ENCODE measurements at places on chromosomes 6 and 20.

DNA sequence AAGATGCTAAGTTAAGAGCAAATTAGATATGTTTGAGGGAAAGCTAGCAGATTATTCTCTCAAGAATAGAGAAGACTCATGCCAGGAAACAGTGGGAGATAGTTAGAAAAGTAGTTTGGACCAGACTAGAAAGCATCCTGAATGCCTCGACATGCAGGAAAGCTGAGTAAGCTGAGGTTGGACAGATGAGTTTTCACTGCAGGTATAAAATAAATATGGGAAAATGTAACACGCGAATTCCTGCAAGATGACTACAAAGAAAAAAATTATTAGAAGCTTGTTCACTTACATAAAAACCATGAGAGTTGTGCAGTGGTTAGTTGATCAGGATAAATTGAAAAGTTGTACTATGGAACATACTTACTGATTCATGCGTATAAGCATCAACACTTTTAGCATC lies 484.2 kb upstream of the MANEA start:
- DNase-seq: no peak

- DNase-seq: no peak
These were observed 155.1 kb upstream of the MLIP start for GRCh38 chr6:53956068-53956711.

DNA sequence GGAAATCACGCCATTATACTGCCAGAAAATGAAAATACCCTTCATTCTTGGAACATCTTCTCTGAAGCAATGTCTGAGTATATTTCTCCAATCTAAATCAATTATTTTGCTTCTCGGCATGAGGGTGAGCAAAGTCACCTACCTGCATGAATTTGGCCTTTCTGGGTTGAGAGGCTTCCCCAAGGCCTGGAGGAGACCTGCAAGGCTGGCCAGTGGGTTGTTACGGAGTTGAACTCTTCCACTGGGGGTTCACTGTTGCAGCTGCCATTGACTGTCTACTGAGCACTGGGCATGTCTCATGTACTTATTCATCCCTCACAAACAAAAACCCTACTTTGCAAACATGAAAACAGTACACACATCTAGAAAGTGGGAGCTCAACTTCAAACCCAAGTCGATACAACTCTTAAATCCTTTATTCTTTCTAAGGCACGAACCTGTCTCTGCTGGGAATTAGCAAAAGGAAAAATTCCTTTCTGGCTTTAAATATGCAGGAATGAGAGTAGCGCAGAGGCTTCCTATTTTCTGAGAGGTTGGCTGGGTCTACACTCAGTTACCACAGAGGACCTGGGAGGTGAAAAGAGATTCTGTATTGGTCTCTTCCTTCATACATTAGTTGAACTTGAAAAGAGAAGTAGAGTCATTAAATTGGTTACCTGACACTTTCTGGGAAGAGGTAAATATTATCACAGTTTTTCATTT lies 87.6 kb upstream of the SGK1 start:
- DNase-seq: no peak

GRCh38 chr20:43043887-43044286 lies 145.8 kb downstream of the PTPRT start:
- DNase-seq: no peak

DNA sequence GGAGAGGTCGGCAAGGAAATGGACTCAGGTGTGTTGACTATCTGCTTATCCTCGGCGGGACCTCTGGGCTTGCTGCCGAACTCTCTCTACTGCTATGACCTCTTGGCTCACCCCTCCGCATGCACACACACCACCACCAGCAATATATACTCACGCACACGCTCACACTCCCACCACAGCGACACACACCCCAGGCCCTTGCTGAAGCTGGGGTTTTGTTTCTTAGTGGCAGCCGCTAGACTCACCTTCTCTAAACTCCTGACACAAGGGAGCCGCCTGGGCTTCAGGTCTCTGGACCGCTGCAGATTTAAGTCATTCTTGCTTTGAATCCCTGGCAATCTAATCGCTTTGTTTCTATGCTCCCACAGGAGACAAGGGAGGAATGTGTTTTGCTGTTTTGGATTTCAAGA lies 59.4 kb upstream of the BACH2 start:
- DNase-seq: no peak

GRCh38 chr6:147207837-147208754 lies 3.9 kb downstream of the STXBP5 start:
- DNase-seq: no peak

GRCh38 chr6:167238694-167239467 lies 52.2 kb upstream of the UNC93A start:
- DNase-seq: no peak

DNA sequence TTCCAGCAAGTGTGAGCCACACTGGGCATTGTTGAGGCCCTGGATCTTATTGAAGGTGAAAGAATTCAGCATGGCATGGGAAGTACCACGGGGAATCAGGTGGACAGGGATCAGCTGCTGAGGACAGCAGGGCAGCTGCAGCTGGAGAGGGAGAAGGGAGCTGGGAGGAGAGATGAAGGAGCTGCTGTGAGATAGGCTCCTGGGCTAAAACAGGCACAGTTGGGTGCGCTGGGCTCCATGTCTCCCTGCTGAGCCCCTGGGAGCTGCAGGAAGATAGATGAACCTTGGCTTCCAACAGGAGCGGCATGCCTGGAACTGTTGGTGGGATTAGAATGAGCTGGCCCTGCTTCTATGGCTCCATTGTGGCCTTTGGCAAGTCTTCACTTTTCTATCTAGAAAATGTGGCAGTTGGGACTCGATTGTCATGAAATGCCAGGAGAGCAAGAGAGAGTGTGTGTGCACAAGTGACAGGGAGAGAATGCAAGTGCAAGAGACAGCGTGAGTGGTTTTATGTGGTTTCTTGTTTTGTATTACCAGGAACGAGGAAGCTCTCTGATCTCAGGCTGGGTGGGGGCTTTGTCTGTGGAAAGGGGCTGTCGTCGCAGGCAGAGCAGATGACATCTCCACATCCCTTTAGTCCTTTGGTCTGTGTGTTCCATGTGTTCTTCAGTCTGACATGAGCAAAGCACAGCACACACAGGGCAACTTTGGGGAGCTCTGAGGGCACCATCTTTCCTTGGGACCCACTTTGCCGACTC lies 20.4 kb downstream of the SNPH start:
- DNase-seq: no peak

DNA sequence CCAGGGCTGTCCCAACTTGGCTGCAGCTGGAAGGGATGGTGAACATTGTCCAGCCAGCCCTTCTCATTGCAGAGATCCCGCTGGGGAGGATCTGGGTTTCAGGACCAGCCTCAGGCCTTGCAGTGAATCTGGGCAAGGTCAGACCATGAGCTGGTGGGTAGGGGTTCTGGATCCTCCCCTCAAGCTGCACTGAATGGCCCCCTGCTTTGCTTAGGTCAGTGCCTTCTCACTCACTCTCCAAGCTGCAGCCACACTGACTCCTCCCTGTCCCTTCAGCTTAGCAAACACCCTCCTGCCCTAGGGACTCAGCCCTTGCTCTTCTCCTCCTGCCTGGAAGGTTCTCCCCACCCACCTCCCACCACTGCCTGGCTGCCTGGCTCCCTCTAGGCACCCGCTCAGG lies 95.3 kb upstream of the KCNG1 start:
- no peak for DNase-seq
